ENCODE measurements at places on chromosomes 7 and 10. TPM values are rescaled to one million over a fixed set of nuclear protein-coding genes. Genes with fewer than 3 reads are reported as not detected.

Gene EPHA1
- 87.5 TPM for total RNA-seq

Gene LBX1
- total RNA-seq = not detected

Gene PIP
- not detected for total RNA-seq

Gene EBLN1
- not detected for total RNA-seq

Gene DLG5
- total RNA-seq = 36.6 TPM

Gene GCK
- total RNA-seq = not detected

Gene ZNF716
- total RNA-seq = not detected

Gene TSPAN33
- 6.2 TPM for total RNA-seq

Gene CNPY1
- total RNA-seq = not detected

Gene HOXA1
- 0.28 TPM for total RNA-seq

Gene NEUROD6
- not detected for total RNA-seq

Gene SORBS1
- 0.07 TPM for total RNA-seq

Gene CCDC146
- total RNA-seq = 1.5 TPM

Gene GPR26
- not detected for total RNA-seq

Gene ACSL5
- total RNA-seq = not detected

Gene TRIM50
- not detected for total RNA-seq

Gene NCOA4
- 100 TPM for total RNA-seq

Data from airway epithelial cell (primary cell).